ENCODE measurements at places on chromosomes 11 and 22.

- no peak for DNase-seq
Measured at GRCh38 chr22:40179526-40179925, 1.8 kb downstream of the TNRC6B start.

GRCh38 chr11:14258221-14258935 is 100.6 kb downstream of the RRAS2 start:
- DNase-seq, result no peak

GRCh38 chr22:47290706-47291430 is 528.4 kb downstream of the TBC1D22A start:
- DNase-seq, result no peak

- DNase-seq, result no peak
Measured at GRCh38 chr11:41316751-41317150, 142.7 kb downstream of the LRRC4C start.

DNA sequence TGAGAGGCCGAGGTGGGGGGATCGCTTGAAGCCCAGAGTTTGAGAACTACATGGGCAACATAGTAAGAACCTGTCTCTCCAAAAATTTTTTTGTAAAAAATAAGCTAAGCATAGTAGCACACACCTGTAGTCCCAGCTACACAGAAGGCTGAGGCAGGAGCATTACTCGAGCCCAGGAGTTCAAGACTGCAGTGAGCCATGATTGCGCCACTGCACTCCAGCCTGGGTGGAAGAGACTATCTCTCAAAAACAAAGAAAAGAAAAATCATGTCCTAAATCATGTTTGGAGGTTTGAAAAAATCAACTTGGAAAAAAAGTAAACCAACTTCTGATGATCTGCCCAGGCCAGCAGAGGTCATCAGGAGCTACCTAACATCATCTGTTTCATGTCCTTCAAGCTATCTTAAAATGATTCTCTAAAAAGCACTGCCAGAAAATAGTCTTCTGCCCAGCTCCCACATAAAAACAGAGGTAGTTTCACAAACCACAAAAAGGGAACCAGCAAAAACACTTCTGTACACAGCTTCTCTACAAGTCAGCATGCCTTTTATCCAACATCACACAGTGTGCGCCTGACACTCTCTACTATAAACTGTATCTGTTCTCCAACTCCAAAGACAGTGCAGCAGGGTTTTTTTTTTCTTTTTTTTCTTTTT is 165.0 kb downstream of the SOX6 start:
- no peak for DNase-seq

DNA sequence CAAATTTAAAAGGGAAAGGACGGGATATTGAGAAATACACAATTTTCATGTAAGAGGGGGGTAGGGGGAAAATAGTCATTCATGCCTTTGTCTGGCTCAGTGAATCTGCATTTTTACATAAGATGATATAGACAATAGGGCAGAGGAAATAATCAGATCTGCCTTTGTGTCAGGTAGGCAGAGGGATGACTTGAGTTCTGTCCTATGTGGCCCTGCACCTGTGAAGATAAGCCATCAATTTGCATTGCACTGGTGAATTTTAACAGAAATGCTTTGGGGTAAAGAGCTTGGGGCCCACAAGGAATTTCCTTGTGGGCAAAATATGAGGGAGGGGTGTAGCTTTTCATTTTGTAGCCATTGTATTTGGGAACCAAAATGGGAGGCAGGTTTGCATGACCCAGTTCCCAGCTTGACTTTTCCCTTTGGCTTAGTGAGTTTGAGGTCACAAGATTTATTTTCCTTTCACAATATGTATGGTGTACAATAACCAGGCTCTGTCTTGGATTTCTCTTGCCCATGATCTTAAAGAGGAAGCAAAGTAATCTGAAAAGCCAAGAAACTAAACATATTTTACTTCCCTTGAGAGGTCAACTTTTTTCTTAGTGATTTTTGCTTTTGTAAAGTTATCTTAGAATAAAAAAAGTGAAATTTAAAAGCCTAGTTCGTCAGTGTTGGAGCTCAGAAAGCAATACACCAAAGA is 77.7 kb upstream of the SORL1 start:
- no peak for DNase-seq

GRCh38 chr11:45895553-45896259 is 10.3 kb downstream of the MAPK8IP1 start:
- no peak for DNase-seq
